Choroid plexus epithelial cell (primary cell): ENCODE measurements at places on chromosomes 12 and 14.

- peak; percentile 88 for DNase-seq
Measured at GRCh38 chr14:54653712-54654469, 87.0 kb downstream of the SAMD4A start.

- DNase-seq: peak; percentile 82
Measured at GRCh38 chr12:53213348-53213747, 6.3 kb upstream of the ITGB7 start.

DNA sequence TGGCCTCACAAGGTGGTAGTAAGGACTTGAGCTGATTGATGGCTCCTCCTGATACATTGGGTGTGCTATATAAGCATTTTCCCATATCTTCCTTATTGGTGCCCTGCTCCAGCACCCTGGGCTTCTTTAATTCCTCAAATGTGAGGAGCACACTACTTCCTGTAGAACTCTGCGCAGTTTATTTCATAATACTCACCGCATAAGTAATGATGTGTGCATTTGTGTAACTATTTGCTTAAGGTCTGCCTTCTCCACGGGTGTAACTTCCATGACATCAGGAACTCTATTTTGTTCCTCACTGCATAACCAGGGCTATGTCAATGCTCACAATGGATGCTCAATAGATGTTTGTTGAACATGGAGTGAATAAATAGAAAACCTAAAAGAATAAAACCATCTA lies 392.2 kb downstream of the SEC23A start:
- no peak for DNase-seq

GRCh38 chr12:44225149-44225510 lies 389.2 kb downstream of the TMEM117 start:
- DNase-seq: no peak

DNA sequence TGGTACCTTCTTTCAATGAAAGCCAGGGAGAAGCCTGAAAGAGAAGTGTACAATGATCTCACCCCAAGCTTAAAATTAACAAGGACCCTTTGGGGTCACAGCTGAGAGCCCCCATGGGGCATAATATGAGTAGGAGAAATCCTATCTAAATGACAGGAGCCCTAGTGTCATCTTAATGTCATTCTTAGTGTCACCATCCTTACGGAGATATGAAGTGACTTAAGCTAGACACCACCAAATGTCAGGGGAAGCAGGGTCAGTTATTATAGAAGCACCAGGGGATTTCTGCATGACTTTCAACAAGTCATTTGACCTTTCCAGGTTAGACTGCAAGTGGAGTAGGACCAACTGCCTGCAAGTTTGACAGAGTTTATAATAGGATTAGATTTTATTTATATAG lies 28.9 kb upstream of the STON2 start:
- no peak for DNase-seq

- DNase-seq: no peak
Measured at GRCh38 chr12:97452230-97452629, 10.4 kb upstream of the RMST start.

DNA sequence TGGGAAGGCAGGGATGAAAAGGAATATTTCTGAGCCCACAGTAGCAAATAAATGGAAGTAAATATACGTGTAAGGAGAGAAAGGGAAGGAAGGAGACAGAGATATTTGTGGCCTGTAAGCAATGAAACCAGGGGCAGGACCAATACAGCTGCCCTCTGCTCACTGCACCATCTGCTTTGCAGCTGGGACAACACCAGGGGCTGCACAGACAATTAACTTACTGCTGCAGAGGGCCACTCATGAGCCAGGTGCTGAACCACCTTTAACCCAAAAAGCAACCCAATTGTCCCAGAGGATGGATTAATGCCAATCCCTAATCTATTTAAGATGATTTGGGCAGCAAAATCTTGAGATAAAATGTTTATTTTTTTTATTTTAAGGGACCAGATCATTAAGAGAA lies 30.6 kb upstream of the TMX1 start:
- no peak for DNase-seq

DNA sequence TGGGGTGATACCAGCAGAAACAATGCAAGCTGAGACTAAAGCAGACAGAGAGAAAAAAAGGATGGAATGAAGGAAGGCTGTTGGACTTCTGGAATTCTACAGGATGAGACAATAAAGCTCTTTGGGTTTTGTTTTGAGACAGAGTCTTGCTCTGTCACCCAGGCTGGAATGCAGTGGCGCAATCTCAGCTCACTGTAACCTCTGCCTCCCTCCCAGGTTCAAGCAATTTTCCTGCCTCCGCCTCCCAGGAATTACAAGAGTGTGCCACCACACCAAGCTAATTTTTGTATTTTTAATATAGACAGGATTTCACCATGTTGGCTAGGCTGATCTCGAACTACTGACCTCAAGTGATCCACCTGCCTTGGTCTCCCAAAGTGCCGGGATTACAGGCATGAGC lies 115.4 kb downstream of the EXOC5 start:
- DNase-seq: no peak

GRCh38 chr12:86264451-86265328 lies 8.5 kb upstream of the MGAT4C start:
- no peak for DNase-seq

- no peak for DNase-seq
Measured at GRCh38 chr14:74401504-74402241, 24.3 kb downstream of the SYNDIG1L start.

DNA sequence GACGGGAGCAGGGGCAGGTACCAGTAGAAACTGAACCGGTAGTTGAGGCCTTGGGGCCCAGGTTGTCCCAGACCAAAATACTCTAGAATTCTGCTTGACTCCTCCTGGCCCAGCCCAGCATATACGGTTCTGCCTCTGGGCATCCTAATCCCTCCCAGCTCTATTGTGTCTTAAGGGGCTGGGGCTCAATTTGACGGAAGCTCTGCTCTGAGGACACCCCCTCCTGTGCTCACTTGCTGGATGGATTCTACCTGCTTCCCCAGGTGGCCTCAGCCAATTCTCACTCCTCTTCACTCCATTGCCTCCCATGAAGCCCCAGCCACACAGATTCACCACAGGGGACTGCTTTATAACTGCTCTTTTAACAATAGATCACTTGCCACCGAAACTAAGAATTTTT lies 219.5 kb upstream of the FKBP4 start:
- DNase-seq: no peak

GRCh38 chr12:4763549-4763948 lies 43.3 kb downstream of the GALNT8 start:
- peak; percentile 3 for DNase-seq

DNA sequence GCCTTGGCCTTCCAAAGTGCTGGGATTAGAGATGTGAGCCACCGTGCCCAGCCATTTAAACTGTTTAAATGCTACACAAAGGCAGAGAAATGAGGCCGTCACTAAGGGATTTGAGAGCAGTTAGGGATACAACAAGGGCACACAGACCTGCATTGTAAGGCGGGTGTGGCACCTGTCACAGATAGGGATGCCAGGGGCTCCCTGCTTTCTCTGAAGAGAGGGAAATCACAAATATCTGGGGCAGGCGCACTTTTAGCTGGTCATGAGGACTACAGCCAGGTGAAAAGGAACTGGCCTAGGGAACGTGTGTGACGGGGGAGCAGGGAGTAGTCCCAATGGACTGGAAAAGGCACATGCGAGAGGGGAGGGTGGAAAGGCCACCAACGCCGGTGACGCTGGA lies 9.7 kb downstream of the SSH1 start:
- DNase-seq: no peak

GRCh38 chr14:51351997-51352396 lies 112.0 kb downstream of the TMX1 start:
- DNase-seq: no peak

DNA sequence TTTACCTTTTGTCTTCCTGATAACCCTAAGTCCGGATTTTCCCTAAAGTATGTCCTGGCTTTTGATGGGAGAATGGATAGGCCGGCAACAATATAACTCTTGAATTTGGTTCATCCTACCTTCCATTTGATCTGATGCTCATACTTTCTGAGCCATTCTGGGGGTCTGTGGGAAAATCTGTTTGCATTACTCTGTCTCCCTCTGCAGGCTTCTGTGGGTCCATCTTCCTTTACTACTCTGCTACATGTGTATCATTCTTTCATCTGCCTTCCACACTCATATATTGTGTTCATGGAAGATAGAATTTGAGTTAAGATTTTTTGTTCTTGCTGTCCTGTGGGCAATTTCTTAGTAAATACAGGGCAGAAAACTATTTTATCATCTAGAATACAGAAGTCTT lies 101.5 kb downstream of the NAV3 start:
- no peak for DNase-seq

- no peak for DNase-seq
Measured at GRCh38 chr14:63760014-63760413, 32.1 kb upstream of the SGPP1 start.
